ENCODE measurements at places on chromosomes 2 and 18.

- DNase-seq = no peak
Observed at GRCh38 chr2:157194844-157195243, 62.7 kb upstream of the GALNT5 start.

- DNase-seq = no peak
Observed at GRCh38 chr2:140383781-140384180, 1603.6 kb upstream of the NXPH2 start.

- no peak for DNase-seq
Observed at GRCh38 chr2:205882806-205883425, 200.6 kb downstream of the NRP2 start.

GRCh38 chr2:70141902-70142589 is 48.8 kb downstream of the C2orf42 start:
- no peak for DNase-seq

DNA sequence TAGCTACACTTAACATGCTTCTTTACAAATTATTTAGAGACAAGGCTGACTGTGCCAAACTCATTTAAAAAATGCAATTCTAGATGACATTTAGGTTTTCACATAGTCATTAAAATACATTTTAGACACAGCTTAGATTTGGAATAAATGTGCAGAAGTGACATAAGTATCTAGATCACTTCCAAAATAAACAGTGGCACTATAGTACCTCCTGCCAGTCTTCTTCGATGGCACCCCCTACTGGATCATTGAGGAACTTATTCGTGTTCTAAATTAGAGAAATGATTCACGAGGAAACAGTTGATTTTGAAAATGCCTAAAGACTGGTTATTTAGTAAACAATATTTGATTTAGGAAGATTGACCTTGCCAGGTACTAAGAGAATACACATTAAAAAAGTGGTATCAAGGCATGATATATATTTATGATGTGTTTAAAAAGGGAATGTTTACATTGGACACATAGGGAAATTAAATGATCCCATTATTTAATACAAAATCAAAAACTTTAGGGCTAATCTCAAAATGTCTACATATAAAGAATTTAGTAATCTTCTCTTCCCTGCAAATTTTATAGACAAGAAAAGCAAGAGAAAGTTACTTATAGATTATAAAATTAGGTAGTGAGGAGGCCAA is 323.9 kb downstream of the XIRP2 start:
- no peak for DNase-seq

- DNase-seq = no peak
Observed at GRCh38 chr18:58391231-58391825, 237.6 kb downstream of the ALPK2 start.

DNA sequence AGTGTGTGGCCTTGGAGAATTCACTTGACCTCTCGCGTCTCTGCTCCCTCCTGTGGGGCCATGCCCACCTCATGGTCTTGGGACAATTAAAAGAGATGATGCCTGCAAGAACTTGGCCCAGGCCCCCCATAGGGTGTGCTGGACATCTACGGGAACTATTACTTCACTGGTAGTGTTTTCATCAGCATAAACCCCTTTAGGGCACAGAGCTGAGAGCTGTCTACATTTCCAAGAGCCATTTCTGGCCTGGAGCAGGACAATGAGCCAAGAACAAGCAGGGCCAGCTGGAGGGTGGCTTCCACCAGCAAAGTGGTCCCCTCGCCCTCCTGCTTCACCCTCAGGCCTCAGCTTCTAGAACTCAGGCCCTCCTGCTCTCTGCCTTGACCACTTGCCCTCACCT is 232.3 kb downstream of the ZBTB7C start:
- no peak for DNase-seq

GRCh38 chr2:174666845-174667244 is 69.2 kb upstream of the WIPF1 start:
- no peak for DNase-seq

DNA sequence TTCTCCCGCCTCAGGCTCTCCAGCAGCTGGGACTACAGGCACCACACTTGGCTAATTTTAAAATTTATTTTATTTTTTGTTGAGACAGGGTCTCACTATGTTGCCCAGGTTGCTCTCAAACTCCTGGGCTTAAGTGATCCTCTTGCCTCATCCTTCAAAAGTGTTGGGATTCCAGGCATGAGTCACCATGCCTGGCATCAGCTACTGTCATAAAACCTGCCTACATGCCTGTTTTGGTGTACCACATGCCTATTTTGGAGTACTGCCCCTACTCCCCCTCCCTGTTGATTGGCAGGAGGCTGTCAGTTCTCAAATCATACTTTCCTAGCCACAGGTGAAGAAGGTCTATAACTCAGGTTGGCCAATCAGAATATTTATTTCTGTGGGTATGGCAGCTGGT is 64.0 kb downstream of the CHST9 start:
- no peak for DNase-seq

DNA sequence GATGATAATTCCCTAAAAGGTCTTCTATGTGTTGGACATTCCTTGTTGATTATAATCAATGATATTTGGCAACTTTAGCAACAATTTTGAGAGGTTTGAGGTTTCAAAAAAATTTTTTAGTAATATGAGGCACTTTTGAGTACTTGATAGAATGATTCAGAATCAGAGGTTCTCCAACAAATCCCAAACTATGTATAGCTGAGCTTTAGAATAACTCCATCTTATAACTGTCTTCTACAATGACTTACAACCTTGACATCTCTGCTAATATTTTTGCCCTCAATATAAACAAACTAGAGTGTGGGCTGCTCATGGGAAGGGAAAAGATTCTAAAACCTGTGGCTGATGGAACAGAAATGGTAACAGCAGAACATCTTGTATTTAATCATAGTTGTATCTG is 21.5 kb upstream of the SERPINB7 start:
- DNase-seq = no peak

- no peak for DNase-seq
Observed at GRCh38 chr18:7926526-7926925, 359.4 kb downstream of the PTPRM start.

- no peak for DNase-seq
Observed at GRCh38 chr2:120472891-120473309, 127.0 kb downstream of the INHBB start.

GRCh38 chr18:22320771-22321170 is 96.9 kb downstream of the CTAGE1 start:
- DNase-seq = no peak

GRCh38 chr2:55761526-55761925 is 67.9 kb upstream of the PNPT1 start:
- DNase-seq = no peak

DNA sequence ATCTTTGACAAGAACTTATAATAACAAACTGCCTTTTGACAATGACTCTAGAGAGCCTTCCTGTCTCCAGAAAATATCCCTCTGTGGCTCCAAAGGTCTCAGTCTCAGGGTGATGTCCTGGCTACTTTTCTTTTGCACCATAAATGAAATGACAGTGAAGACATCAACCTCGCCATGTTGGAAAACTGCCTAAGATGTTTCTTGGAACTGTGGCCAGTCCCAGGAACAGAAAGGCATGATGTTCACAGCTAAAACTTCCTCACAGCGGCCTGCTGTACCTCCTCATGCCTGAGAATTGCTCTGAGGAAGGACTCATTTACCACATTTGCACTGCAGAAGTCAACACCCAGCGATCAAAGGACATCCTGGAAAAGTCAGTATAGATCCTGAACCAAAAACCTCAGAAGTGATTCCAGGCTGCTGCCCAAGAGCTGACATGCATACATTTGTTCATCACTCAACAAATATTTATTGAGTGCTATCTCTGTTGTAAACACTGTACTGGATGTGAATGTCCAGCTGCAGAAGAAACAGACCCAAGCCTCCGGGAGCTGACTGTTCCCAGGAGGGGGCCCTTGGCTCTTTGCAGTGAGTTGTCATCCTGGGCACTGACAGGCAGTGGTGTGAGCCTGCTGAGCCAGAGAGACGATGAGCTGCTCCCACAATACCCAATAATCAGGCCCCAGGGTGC is 64.3 kb upstream of the ACSL3 start:
- no peak for DNase-seq

GRCh38 chr18:48693625-48694262 is 154.9 kb downstream of the CTIF start:
- DNase-seq = no peak

- DNase-seq = no peak
Observed at GRCh38 chr18:61948281-61948741, 55.5 kb upstream of the RNF152 start.
